Activated CD4-positive, alpha-beta memory T cell treated with anti-CD3 and anti-CD28 coated beads, Interleukin-2, amount 10 ng/mL, durations not matched to agents 7 days and 5 days (primary cell): ENCODE measurements at places on chromosomes 4 and X. TPM values are rescaled to one million over a fixed set of nuclear protein-coding genes. Genes with fewer than 3 reads are reported as not detected.

The REELD1 gene
- total RNA-seq: not detected

The POLN gene
- 4.0 TPM for total RNA-seq

GRCh38 chr4:26822546-26822945, 38.1 kb upstream of the STIM2 start:
- H3K36me3 ChIP-seq: peaks cover 11% of the 10 kb centered on the region
- H3K27me3 ChIP-seq: no peaks in the 10 kb centered on the region
- H3K27ac ChIP-seq: no peak overlapping the region

GRCh38 chrX:19389227-19389845, 45.6 kb downstream of the PDHA1 start:
- H3K4me3 ChIP-seq: no peak overlapping the region
- H3K27ac ChIP-seq: no peak overlapping the region
- DNase-seq: no peak
- no peaks in the 10 kb centered on the region for H3K4me1 ChIP-seq

GRCh38 chr4:183611210-183611830, 47.7 kb downstream of the RWDD4 start:
- H3K4me3 ChIP-seq: no peak overlapping the region
- H3K27ac ChIP-seq: no peak overlapping the region
- no peaks in the 10 kb centered on the region for H3K36me3 ChIP-seq
- peaks cover 11% of the 10 kb centered on the region for H3K27me3 ChIP-seq
- no peak for DNase-seq
- no peaks in the 10 kb centered on the region for H3K4me1 ChIP-seq

DNA sequence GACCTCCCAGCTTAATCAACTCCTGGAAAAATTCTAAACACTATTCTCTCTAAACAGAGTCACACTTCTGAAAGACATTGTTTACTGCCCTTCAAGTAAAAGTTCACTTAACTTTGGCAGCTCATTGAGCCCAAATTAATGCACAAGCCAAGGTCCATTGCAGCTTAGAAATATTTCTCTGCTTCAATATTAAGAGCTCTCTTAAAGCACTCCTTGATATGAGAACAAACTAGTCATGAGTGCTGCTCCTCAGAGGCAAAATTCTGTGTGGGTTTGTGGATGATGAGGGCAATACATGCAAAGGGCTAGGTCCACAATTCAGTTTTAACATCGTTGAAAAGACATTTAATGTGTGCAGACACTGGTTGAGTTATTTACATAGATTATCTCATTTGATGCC, 12.8 kb upstream of the FMR1 start:
- no peaks in the 10 kb centered on the region for H3K27me3 ChIP-seq
- H3K4me1 ChIP-seq: peaks cover 4% of the 10 kb centered on the region
- DNase-seq: no peak
- H3K27ac ChIP-seq: no peak overlapping the region
- no peak overlapping the region for H3K4me3 ChIP-seq
- H3K36me3 ChIP-seq: no peaks in the 10 kb centered on the region

- DNase-seq: no peak
- H3K4me3 ChIP-seq: no peak overlapping the region
- no peak overlapping the region for H3K27ac ChIP-seq
- H3K36me3 ChIP-seq: no peaks in the 10 kb centered on the region
- H3K27me3 ChIP-seq: no peaks in the 10 kb centered on the region
Measured at GRCh38 chr4:5774416-5775036, 63.5 kb downstream of the EVC start.

GRCh38 chr4:118683513-118683912, 1.7 kb upstream of the METTL14 start:
- no peak for DNase-seq
- H3K4me1 ChIP-seq: peaks cover 33% of the 10 kb centered on the region
- peaks cover 8% of the 10 kb centered on the region for H3K36me3 ChIP-seq

The SMIM31 gene
- total RNA-seq: not detected

The BTC gene
- total RNA-seq: not detected

GRCh38 chr4:10781805-10782204, 97.2 kb upstream of the CLNK start:
- H3K27ac ChIP-seq: no peak overlapping the region
- DNase-seq: no peak
- H3K4me3 ChIP-seq: no peak overlapping the region
- H3K27me3 ChIP-seq: no peaks in the 10 kb centered on the region
- H3K4me1 ChIP-seq: no peaks in the 10 kb centered on the region

- no peak overlapping the region for H3K4me3 ChIP-seq
- DNase-seq: no peak
- H3K36me3 ChIP-seq: no peaks in the 10 kb centered on the region
Measured at GRCh38 chr4:111807576-111807975, 337.7 kb upstream of the FAM241A start.

DNA sequence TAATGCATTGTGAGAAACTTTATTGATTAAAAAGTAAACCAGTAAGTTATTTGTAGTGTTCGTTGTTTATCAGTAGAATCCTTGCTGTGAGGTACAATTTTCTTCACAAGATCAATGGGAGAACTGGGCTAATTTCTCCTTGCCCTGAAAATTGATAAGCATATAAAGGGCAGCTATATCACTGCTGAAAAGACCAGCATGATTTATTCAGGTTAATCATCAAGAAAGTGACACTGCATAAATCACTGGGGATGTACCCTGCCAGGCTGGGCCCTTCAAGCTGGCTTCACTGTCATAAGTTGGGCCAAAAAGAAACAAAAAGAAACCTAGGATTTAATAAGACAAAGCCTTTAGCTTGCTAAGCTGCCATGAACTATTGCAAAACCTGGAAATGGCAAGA, 746.7 kb downstream of the STPG2 start:
- no peaks in the 10 kb centered on the region for H3K27me3 ChIP-seq
- no peaks in the 10 kb centered on the region for H3K4me1 ChIP-seq
- H3K27ac ChIP-seq: no peak overlapping the region
- DNase-seq: no peak
- H3K36me3 ChIP-seq: no peaks in the 10 kb centered on the region

The UGT2A1 gene
- not detected for total RNA-seq

- no peak overlapping the region for H3K27ac ChIP-seq
- H3K27me3 ChIP-seq: no peaks in the 10 kb centered on the region
- no peak for DNase-seq
- no peaks in the 10 kb centered on the region for H3K36me3 ChIP-seq
- H3K4me1 ChIP-seq: no peaks in the 10 kb centered on the region
- no peak overlapping the region for H3K4me3 ChIP-seq
Measured at GRCh38 chr4:29079260-29079659, 1640.9 kb upstream of the PCDH7 start.

DNA sequence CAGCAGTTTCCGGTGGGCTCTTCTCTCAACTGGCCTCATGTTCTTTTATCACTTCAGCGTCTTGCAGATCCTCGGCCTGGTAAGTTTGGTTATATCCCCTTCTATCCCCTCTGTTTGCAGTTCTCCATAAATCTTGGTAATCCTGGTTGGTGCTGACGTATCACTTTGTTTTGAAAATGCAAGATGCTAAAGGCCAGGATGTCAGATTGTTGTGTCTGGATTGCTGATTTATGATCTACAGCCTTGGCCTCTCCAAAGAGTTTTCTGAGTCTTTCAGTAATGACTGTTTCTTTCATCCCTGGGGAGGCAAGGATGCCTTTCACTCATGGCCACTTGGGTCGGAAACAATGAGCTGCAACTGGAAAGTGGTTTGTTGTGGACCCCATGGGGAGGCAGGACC, 146.4 kb downstream of the AMMECR1 start:
- no peaks in the 10 kb centered on the region for H3K27me3 ChIP-seq
- no peak overlapping the region for H3K27ac ChIP-seq
- DNase-seq: no peak
- peaks cover 11% of the 10 kb centered on the region for H3K36me3 ChIP-seq

The PAGE5 gene
- total RNA-seq: not detected

DNA sequence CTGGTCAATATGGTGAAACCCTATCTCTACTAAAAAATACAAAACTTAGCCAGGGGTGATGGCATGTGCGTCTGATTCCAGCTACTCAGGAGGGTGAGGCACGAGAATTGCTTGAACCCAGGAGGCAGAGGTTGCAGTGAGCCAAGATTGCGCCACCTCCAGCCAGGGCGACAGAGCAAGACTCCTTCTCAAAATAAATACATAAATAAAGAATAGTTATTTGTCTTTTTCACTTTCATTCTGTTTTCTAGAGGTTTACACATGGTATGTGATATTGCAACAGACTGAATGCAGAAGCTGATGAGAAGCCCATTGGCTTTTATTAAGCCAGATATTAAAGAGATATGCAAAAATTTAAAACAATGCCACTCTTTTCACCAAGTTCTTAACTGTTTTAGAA, 8.2 kb downstream of the KLHL15 start:
- no peaks in the 10 kb centered on the region for H3K27me3 ChIP-seq
- DNase-seq: no peak
- H3K4me3 ChIP-seq: no peak overlapping the region
- H3K36me3 ChIP-seq: peaks cover 35% of the 10 kb centered on the region

- no peaks in the 10 kb centered on the region for H3K4me1 ChIP-seq
- no peaks in the 10 kb centered on the region for H3K36me3 ChIP-seq
- H3K27ac ChIP-seq: no peak overlapping the region
- no peaks in the 10 kb centered on the region for H3K27me3 ChIP-seq
- H3K4me3 ChIP-seq: no peak overlapping the region
Measured at GRCh38 chrX:45524805-45525204, 324.1 kb upstream of the DIPK2B start.

DNA sequence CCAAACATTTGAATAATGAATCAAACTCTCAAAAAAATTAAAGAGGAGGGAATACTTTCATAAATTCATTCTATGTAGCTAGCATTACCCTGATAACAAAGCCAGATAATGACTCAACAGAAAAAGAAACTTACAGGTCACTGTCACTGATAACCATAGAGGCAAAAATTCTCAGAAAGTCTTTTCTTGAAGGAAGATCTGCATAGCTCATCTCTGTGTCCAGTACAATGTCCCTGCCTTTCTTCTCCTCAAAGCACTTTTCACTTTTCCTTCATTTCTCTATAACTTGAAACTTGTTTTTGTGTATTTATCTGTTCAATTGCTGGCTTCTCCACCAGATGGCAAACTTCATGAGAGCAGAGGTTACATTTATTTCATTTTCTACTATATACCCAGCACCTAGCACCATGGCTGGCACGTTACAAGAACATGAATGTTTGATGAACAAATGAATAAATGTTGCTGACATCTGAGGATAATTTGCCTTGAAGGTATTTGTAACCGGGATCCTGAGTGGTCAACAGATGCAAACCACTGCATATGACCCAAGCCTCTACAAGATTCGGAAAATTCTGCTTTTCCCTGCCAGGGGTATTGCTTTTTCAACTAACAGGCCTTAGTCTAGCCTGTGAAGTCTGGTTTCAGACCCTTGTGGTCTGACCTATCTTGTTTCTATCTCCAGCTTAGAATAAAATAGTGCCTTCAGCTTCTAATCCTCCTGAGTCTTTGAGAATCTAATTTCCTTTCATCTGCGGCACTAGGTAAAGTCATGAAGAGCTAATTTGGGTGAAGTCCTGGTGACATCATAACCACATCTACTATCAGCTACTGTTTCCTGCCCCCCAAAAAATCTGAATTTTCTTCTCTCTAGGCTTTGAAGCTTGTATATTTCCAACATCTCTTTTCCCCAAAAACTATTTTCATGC, 52.5 kb upstream of the ANTXR2 start:
- peaks cover 63% of the 10 kb centered on the region for H3K4me1 ChIP-seq
- H3K4me3 ChIP-seq: peak overlapping the region; percentile 28
- H3K27me3 ChIP-seq: no peaks in the 10 kb centered on the region

GRCh38 chr4:26105815-26106699, 192.0 kb downstream of the SMIM20 start:
- no peak for DNase-seq
- H3K4me3 ChIP-seq: no peak overlapping the region
- H3K27me3 ChIP-seq: no peaks in the 10 kb centered on the region
- H3K4me1 ChIP-seq: peaks cover 33% of the 10 kb centered on the region
- H3K36me3 ChIP-seq: peaks cover 41% of the 10 kb centered on the region
- no peak overlapping the region for H3K27ac ChIP-seq

- no peak overlapping the region for H3K4me3 ChIP-seq
- no peak overlapping the region for H3K27ac ChIP-seq
- DNase-seq: no peak
- peaks cover 21% of the 10 kb centered on the region for H3K27me3 ChIP-seq
- no peaks in the 10 kb centered on the region for H3K4me1 ChIP-seq
- no peaks in the 10 kb centered on the region for H3K36me3 ChIP-seq
Measured at GRCh38 chr4:5982156-5982973, 35.9 kb downstream of the C4orf50 start.

DNA sequence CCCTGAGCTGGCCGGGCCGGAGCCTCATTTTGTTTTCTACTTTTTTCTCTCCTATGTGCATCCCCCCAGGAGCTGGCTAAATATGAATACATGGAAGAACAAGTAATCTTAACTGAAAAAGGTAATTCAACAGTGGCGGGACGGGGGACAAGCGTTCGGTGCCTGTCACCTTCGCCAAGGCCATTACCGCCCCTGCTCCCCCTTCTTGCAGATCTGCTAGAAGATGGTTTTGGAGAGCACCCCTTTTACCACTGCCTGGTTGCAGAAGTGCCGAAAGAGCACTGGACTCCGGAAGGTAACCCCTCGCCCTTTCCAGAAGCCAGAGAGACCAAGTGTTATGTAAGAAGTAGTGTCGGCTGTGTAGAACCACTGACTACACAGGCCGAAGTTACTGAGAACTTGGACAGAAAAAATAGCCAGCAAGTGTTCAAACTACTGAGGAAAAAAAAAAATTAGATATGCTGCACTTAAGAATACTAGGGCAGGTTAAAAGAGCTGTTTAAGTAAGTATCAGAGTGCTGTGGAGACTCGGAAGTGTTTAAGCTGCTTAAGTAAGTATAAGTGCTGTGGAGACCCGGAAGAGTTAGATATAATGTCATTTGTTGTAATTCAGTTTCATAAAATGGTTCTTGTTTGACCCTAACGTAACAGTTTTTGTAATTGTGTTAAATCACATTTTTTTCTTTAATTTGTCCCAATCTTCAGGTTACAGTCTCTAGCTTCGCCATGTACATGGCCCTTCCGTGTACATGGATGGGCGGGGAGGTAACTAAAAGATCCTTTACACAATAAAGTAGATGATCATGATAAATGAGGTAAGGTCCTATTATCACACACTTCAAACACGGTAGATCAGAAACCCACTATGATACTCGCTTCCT, 856 bp downstream of the SAT1 start:
- peak; percentile 22 for DNase-seq
- peak overlapping the region; percentile 97 for H3K27ac ChIP-seq
- no peaks in the 10 kb centered on the region for H3K27me3 ChIP-seq
- peak overlapping the region; percentile 90 for H3K4me3 ChIP-seq

DNA sequence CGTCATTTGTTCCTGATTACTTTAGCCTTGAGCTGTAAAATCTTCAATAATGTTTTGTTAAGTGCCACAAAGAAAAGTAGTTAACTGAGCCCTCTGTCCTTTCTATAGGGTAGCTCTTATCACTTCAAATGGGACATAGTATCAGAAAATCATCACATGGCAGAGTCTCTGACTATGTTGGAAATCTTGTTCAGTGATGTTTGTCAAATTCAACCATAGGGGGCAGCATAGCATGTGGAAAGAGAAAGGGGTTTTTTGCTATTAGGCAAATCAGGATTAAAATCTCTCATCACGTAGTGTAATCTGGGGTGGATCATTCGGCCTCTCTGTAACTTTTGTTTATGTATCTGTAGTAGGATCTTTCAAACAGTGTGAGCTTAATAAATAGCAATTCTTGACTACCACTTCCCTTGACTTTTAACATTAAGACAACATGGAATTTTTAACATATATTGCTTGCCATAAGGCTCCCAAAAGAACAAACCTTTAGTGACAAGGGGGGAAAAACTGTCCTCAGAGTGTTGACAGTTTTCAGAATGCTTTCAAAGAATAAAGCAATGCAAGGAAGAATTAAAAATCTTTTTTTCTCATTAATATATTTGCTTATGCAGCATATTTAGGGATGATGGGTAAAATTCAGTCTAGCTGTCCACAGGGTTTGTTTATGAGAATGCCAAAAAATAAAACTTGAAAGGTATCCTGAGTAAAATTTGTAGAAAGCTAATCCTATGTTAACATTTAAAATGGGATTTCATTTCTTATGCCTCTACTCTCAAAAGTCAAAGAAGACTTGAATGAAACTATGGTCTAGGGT, 127.2 kb downstream of the FBXW7 start:
- H3K36me3 ChIP-seq: peaks cover 13% of the 10 kb centered on the region
- H3K4me3 ChIP-seq: no peak overlapping the region
- H3K27me3 ChIP-seq: no peaks in the 10 kb centered on the region
- DNase-seq: no peak
